ENCODE measurements at places on chromosomes 2 and 18. TPM values are rescaled to one million over a fixed set of nuclear protein-coding genes. Genes with fewer than 3 reads are reported as not detected.

The TMEM163 gene
- total RNA-seq: 0.94 TPM

The STK25 gene
- total RNA-seq: 222 TPM

The PRSS56 gene
- total RNA-seq: not detected

The METAP1D gene
- 5.1 TPM for total RNA-seq

The GPR55 gene
- not detected for total RNA-seq

The DAPL1 gene
- total RNA-seq: not detected

The COL4A3 gene
- 1.1 TPM for total RNA-seq

The PSTPIP2 gene
- total RNA-seq: 2.5 TPM

The MAIP1 gene
- 25.0 TPM for total RNA-seq

The IL1F10 gene
- total RNA-seq: not detected

The ITGB6 gene
- total RNA-seq: 0.07 TPM

The CYP26B1 gene
- 0.42 TPM for total RNA-seq

The CD302 gene
- 2.5 TPM for total RNA-seq

The CPO gene
- 0.46 TPM for total RNA-seq

The CDH19 gene
- not detected for total RNA-seq

The ANTXR1 gene
- 36.8 TPM for total RNA-seq

The HDLBP gene
- total RNA-seq: 368 TPM

The C2orf66 gene
- not detected for total RNA-seq

The NTSR2 gene
- not detected for total RNA-seq

The MREG gene
- total RNA-seq: 23.0 TPM

The IL1A gene
- 0.42 TPM for total RNA-seq

The RAB6C gene
- total RNA-seq: 0.07 TPM

The FAM136A gene
- total RNA-seq: 81.0 TPM

Measured in WTC11 (cell line).